ENCODE measurements at places on chromosomes 11 and 22.

DNA sequence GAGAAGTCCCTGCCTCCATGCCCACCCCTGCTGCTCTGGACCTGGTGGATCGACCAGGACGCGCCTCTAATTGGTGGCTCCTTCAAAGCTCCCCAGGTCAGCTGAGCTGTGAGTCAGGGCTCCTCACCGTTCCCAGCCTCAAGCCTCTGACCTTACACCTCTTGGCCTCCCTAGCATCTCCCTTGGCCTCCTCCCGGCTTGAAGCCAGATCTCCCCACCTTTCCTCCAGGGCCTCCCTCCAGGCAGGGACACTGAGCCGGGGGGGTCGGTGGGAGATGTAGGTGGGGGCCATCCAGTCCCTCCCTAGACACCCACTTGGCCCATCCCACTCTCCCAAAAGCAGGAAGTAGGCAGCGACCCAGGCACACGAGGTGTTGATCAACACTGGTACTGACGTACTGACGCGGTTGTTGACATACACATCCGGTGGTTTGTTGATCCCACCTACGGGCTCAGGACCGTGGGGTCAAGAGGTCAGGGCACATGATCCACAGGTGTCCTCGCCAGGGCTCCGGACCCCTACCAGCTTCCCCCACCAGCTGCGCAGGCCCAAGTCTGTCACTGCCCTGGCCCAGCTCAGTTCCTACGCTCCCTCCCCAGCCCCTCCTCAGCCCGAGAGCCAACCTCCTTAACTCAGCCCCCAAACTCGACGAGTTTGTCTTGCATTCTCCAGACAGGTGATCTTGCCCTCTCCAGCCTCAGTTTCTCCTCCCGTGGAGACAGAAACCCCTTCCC, 802 bp downstream of the ATG2A start:
- DNase-seq, result peak; percentile 73

DNA sequence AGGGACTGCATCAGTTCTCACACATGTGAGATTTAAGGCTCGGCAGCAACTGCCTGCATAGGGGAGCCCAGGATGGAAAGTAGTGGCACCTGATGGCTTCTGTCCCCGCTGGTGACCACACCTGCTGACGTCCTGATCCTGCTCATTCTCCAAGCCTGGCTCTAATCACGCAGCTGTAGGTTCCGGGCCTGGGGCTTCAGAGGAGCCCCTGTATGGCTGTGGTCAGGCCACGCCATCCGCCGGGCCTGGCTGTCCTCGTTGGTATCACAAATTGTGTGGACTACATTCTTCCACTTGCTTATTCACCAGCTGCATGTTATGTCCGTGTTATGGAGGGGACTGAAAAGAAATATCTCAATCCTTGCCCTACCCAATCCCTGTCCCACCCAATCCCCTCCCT, 580.0 kb downstream of the TBC1D22A start:
- no peak for DNase-seq

- DNase-seq, result peak; percentile 94
These were observed 38.0 kb downstream of the METTL15 start for GRCh38 chr11:28146123-28146751.

- DNase-seq, result peak; percentile 49
These were observed 51.5 kb upstream of the RPS13 start for GRCh38 chr11:17129003-17129402.

DNA sequence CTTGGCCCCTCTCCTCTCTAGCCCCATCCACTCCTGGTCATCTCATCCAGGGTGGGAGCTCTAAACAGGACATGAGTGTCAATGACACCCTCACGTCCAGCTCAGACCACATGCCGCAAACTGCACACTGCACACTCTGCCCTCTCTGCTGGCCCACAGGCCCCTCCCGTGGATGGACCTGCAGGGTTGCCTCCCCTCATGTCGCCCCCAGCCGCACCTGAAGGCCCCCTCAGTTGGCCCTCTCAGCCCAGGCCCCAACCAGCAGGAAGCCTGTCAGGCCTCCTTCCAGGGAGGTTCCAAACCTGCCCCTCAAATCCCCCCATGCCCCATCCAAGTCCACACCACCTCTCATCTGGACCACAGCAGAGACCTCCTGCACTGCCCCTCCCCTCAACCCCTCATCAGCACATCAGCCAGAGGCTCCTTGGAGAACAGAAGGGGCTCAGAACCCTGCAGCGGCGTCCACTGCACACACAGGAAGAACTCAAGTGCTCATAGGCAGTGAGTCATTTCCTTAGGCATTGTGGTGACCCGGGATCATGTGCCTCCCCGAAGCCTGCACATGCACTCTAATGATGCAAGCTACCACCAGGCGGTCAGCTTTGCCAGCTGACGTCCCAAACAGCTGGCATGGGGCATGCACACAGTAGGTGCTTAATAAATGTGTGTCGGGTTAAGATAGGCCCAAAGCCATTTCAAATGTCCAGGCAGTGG, 12.9 kb upstream of the CDKN1C start:
- peak; percentile 95 for DNase-seq

GRCh38 chr11:129951201-129951865, 51.3 kb downstream of the PRDM10 start:
- DNase-seq, result no peak

- DNase-seq, result no peak
These were observed 13.6 kb downstream of the CTTN start for GRCh38 chr11:70411713-70412452.

GRCh38 chr11:72918851-72919250, 104.6 kb downstream of the ATG16L2 start:
- no peak for DNase-seq

DNA sequence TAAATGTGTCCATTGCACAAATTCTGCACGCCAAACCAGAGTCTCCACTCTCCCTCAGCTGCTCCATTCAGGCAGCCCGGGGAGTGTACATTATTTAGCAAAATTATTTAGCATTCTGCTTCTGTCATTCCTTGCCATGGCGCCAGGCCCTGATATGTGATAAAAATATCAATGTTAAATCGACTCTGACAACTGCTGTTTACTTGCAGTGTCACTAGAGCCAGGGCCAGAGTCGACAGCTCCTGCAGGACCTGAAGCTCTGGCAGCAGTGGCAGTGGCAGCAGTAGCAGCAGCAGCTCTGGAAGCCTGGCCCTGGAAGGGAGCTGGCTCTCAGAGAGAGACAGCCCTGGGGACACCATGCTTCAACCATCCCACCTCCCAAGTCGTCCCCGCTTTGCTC, 224.5 kb downstream of the BUD13 start:
- DNase-seq, result no peak

- DNase-seq, result no peak
These were observed 7.3 kb downstream of the TBCEL start for GRCh38 chr11:121031167-121031566.

GRCh38 chr11:1486054-1486825, at the start of gene MOB2:
Gene MOB2 (minus strand): TSS chr11:1486779. CDS start chr11:1486556, 223 bp downstream.
- DNase-seq, result no peak

DNA sequence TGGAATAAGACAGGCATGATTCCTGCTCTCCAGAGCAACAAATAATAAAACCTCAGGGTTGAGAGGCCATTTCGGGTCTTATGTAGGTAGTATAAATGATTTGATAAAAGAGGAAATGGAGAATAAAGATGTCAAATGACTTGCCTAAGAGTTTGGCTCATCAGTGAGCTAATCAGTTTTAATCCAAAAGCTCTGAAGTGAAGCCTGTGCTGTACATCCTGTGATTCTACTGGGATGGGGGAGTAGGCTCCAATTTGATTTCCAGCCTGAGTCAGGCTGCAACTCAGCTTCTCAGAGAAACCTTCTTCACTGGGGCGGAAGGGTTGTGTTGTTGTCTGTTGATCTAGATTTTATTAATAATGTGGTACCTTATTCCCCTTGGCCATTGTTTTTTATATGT, 192.2 kb upstream of the SORL1-AS1 start:
- DNase-seq, result no peak

DNA sequence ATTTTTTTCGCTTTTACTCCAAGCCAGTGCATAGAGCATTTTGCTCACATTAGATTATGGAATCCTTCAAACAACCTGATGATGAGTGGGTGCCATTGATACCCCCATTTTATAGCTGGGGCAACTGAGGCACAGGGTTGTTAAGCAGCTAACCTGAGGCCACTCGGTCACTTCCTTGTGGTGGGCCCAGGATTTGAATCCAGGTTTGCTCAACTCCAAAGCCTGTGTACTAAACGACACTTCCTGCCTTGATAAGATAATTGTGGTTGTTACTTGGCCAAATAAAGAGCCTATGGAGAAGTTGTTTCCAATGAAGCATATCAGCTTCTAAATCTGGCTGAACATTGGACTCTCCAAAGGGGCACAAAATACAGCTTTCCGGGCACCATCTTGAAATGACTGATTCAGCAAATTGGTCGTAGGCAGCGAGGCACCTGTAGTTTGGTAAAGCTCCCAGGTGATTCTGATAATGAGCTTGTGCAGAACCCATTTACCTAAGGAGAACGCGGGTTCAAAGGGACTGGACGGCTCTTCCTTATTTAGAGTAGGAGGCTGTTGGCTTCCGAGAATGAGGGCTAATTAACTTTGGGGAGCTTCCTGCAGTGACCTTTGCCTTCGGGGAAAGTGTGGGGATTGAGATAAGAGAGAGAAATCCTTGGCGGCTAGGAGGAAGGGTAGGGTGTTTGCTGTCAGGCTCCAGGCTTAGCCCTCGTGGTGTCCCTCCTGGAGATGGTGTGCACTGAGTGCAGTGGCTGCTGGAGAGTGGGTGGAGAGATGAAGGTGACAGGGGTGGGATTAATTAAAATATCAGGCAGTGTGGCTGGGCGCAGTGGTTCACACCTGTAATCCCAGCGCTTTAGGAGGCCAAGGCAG, 17.5 kb upstream of the EHF start:
- no peak for DNase-seq

- DNase-seq, result no peak
These were observed 1475.2 kb downstream of the TBC1D22A start for GRCh38 chr22:48237466-48238283.

GRCh38 chr11:60757231-60757800, 649 bp downstream of the MS4A15 start:
- no peak for DNase-seq

GRCh38 chr11:72972496-72973128, 158.4 kb downstream of the ATG16L2 start:
- DNase-seq, result peak; percentile 10

GRCh38 chr11:34044664-34045485, 6.7 kb upstream of the CAPRIN1 start:
- peak; percentile 93 for DNase-seq

DNA sequence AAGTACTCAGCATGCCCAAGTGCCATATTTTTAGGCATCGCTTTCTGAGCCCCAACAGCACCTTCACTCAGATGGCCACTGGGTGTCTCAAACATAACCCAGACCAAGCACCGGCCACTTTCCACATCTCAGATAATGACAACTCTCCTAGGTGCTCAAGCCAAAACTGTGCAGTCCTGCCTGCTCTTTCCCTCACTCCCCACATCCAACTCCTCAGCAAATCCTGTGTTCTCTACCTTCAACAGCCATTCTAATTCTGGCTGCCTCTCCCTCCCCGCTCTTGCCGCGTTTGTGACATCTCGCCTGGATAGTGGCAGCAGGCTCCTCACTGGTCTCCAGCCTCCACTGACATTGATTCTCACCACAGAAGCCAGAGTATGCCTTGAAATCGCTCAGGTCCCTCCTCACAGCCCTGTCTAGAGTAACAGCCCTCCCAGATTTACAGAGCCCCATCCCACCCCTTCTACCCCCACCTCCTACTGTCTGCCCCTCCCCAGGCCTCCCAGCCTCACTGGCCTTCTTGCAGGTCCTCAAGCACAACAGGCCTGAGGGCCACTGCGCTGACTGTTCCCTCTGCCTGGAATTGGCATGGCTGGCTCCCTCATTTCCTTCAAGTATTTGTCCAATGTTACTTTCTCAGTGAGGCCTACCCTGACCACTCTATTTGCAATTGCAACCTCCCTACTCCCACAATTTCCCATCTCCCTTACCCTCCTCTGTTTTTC, 1.3 kb upstream of the PHETA2 start:
- no peak for DNase-seq

DNA sequence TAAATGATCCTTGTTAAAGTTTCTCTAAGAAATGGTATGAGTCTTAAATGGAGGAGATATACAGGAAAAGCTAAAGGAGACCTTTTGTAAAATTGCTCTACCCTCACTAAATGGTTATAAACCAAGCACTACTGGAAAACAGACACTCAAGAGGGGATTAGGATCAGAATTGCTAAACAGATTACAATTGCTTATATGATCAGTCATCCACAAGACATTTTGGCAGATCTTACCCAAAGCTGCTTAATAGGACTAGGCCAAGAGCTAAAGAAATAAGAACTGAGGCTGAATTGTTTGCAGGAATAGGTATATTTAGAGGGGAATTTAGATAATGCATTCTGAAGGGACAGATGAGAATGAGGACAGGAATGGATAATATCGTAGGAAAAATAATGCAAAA, 9.5 kb downstream of the HARBI1 start:
- no peak for DNase-seq

GRCh38 chr11:44767421-44767820, 40.7 kb downstream of the TSPAN18 start:
- no peak for DNase-seq

DNA sequence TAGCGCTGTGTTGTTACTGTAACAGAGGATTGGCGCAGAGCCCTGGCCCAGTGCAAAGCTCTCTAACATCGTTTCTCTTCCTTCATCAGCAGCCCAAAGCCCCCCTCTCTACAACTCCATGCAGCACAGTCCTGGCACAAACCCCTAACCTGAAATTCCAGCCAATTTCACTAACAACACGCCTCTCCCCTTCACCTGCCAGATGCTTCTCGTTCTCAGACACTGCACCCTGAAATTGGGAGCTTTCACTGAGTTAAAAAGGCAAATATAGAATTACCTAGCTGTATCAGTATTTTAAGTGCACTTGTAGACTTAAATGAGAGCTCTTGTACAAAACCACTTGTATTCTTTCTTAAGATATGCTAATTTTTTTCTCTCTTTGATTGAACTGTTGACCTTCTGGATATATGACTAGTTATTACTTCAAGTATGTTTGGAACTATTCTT, 16.3 kb downstream of the GRAP2 start:
- DNase-seq, result no peak

- DNase-seq, result peak; percentile 25
These were observed 2.6 kb upstream of the GNAZ start for GRCh38 chr22:23067691-23068090.

All from ELR (cell line).